ENCODE measurements at places on chromosomes 6 and 20.

- no peak for DNase-seq
These were observed 25.2 kb downstream of the RFPL4B start for GRCh38 chr6:112372226-112372806.

DNA sequence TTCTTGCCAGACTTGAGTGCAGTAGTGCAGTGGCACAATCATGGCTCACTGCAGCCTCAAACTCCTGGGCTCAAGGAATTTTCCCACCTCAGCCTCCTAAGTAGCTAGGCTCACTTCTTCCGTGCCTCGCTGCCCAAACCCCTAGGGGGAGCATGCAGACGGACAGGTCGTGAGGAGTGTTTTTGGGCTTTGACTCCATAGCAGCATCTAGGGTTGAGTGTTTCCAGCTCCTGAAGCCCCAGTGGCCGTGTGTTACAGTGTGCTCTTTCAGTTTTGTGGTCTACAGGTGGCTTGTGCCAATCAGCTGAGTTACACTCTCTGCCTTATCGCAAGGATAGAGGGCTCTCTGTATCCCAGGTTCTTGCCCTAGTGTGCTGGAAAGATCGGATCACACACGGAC is 33.4 kb downstream of the NCOA3 start:
- DNase-seq: no peak

- no peak for DNase-seq
These were observed 31.0 kb downstream of the DAAM2 start for GRCh38 chr6:39822846-39823815.

DNA sequence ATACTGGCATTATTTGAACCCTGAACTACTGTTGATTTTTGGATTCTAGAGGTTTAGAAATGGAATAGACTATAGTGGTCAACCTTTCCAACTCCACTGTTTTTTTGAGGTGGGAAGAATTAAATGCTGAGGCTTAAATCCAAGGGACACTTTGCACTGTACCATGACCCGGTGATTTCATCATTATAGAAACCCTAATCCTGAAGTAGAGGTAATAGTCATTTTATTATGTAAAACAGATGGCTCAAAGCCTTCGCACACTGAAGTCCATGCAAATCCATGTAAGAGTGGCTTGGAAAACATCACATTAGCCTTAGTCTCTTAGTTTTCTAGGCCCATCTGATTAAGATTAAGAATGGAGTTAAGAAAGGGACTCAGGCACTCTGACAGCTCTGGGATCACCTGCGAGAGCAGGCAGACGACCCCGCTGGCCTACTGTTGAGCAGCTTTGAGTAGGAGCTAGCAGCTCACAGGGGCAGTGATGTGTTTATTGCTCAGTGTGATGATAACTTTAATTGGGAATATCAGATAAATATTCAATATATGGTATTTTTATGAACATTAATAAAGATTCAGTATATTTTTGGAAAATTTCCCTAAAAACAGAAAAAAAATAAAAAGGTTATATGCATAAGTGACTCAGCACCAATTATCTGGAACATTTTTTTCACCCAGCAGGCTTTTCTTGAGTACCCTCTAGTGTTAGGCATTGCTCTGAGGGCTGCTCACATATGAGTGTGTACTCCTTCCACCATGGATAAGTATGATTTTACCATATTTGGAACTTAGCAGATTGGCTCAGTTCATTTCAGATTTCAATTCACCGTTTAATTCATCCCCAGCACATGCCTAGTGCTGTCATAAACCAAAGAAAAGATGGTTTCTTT is 13.4 kb downstream of the SLX4IP start:
- DNase-seq: no peak

GRCh38 chr20:46344488-46345162 is 36.3 kb upstream of the CDH22 start:
- no peak for DNase-seq

GRCh38 chr6:30781395-30781742 is 37.0 kb upstream of the IER3 start:
- no peak for DNase-seq

DNA sequence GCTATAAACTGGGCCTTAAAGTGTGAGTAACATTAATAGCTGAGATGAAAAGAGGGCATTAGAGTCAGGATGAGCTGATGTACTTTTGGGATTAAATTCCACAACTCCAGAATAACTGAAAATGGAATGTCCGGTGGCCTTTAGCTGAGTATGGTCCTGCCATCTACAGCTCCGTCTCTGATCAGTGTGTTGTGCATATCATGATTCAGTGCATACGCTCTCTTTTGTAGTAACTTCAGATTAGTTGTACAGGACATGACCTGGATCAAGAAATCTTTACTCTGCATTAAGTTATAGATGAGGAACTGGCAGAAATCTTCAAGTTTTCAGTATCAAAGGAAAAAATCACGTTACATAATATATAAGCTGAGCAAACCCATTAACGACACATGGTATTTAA is 92.4 kb downstream of the MTFR2 start:
- DNase-seq: no peak

GRCh38 chr20:48186915-48187314 is 401.6 kb upstream of the SULF2 start:
- no peak for DNase-seq

DNA sequence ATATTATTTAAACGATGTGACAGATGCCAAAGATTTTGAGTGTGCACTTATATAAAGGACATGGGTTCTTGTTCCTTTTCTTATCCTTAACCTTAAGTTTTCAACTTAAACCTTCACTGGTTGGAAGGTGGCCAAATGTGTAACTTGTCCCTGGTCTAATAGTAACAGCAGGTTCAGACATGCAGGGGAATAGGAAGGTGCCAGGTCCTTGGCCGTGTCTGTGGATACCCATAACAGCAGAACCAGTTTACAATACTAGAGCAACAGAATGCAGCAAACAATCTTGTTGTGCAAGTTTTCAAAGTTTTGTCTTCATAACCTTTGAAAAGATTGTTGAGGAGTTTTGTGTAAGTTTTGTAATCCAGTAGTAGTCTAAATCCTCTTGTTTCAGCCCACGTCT is 4.4 kb downstream of the MYB start:
- no peak for DNase-seq

- DNase-seq: peak; percentile 41
These were observed 93.3 kb upstream of the MARCKS start for GRCh38 chr6:113763876-113764275.

GRCh38 chr20:39645131-39645530 is 683.0 kb downstream of the DHX35 start:
- DNase-seq: no peak

DNA sequence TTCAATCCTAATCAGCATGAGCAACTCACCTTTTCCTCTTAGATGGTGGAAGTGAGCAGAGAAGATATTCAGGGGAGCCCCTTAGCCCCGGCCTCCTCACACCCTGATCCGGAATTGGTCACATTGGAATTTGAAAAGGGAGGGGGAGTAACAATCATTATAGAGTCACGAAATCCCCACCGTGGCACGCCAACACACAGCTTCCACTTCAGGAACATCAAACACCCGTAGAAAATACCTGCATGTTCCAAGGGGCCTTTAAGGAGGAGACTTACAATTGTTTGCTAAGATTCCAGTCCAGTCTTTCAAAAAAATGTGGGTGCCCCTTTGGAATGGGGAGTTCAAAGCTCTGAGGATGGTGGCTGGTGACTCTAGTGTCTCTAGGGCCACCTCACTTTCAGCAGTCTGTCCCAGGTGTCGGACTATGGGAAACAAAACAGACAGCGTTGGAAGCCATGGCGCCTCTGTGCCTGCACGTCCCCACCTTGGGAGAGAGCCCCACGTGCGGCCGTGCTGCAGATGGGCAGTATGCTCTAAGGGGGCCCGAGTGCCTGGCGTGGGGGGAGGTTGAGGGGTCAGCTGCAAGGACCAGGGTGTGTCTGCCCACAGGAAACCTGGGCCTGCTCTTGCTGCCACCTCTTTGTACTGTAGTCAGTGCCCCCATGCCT is 2.4 kb downstream of the CD93 start:
- DNase-seq: no peak

DNA sequence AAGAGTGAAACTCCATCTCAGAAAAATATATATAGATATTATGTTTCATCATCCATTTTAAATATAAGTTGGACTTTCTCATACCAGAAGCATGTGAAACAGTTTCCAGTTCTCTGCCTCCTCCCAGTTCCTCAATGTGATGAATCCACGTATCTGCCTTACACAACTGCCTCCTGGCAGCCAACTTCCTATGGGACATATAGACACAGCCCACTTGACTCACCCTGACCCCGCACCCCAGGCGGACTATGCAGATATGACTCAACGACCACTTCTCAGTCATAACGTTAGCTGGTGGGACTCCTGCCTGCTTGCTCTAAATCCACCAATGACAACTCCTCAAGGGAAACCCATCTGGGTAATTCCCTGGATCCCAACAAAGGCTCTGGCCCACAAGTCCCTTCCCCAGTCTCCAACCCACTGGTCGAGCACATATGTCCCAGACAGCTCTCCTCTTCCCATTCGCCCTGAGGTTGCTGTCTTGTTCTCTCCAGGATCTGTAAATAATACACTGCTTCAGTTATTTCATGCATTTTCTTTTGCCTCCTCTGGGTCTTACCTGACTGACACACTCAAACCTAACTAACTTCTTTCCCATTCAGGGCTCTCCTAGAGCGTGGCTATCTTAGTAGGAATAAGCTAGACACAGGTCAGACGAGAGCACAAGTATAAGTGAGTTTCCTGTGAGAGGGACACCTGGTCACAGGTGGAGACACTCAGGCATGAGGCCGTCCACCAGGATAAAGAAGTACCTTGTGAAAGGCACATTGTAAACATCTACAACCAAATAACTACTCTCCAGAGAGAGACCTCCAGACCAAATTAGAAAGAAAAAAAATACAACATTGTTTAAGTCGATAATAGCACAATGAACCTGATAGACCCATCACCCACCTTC is 548.5 kb downstream of the CD83 start:
- DNase-seq: peak; percentile 80

GRCh38 chr6:139062932-139063646 is 34.5 kb downstream of the ABRACL start:
- DNase-seq: no peak

DNA sequence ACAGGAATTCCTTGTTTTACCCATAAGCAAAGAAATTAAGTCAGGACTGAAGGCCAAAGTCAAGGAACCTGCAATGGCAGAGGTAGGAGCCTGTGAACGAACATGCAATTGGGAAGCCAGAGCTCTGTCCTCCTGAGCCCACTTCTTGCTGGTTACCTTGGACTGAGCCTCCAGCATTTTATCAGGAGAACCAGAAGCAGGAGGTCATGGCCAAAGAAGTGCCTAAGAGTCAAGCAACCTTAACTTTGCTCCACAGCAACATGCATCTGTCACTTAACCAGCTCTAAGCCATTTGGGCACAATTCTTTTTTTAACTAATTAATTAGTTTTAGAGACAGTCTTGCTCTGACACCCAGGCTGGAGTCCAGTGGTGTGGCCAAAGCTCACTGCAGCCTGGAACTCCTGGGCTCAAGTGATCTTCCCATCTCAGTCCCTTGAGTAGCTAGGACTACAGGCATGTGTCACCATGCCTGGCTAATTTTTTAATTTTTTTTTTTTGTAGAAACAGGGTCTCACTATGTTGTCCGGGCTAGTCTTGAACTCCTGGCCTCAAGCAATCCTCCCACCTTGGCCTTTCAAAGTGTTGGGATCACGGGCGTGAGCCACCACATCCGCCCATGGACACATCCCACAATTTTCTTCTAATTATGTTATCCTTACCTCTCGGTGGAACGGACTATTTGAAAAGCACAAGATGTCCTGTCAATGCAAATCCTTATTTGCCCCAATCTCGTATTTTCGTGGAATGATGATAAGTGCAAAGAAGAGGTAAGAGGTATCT is 334.2 kb downstream of the CD83 start:
- DNase-seq: no peak

DNA sequence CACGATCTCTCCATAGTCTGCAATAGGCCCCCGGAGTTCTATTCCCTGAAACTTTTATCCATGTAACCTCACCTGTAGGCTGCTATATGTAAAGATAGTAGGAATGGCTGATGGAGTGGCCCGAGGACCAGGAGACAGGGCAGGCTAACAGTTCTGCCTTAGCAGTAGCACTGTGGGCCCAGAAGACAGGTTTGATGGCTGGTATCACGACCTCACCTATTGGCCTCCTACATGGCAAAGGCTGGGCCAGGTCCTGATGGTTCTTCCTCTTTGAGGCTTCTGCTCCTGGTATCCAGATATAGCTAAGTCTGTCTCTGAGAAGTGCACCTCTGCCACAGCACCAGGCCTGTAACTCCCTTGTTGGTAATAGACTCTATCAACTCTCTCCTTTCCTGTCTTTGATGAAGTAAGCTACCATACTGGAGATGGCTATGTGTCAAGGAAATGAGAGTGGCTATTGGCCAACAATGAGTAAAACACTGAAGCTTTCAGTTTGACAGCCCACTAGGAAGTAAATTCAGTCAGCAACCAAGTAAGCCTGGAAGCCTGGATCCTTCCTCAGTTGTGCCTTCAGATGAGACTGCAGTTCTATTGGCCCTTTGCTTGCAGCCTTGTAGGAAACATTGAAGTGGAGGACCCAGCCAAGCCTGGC is 5.7 kb downstream of the SPEF1 start:
- DNase-seq: no peak

DNA sequence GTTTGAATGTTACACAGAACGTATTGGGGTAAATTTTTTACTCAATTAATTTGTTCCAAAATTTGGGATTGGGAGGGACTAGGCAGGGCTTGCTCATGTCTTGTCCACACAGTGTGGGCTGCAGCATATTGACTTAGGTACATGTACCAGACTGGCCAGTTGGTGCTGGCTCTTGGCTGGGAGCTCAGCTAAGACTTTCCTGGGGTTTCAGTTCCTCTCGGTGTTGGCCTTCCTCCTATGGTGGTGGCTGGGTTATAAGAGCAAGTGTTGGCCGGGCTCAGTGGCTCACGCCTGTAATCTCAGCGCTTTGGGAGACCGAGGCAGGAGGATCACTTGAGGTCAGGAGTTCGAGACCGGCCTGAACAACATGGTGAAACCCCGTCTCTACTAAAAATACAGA is 4.9 kb downstream of the CENPQ start:
- no peak for DNase-seq

DNA sequence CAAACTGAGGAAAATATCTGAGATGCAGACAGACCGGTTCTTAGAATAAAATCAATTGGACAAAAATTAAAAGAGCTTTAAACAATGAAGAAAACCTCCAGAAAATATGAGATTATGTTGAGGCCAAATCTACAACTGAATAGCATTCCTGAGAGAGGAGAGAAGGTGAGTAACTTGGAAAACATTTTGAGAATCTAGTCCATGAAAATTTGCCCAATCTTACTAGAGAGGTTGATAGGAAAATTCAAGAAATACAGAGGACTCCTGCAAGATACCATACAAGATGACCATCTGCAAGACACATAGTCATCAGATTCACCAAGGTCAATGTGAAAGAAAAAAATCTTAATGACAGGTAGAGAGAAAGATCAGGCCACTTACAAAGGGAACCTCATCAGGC is 437.7 kb upstream of the ADGRB3 start:
- no peak for DNase-seq

- DNase-seq: no peak
These were observed 500.9 kb downstream of the PREX1 start for GRCh38 chr20:48326868-48327267.

GRCh38 chr20:55205665-55206064 is 730.3 kb downstream of the DOK5 start:
- no peak for DNase-seq

- peak; percentile 77 for DNase-seq
These were observed 8.8 kb downstream of the DUSP15 start for GRCh38 chr20:31861385-31862156.

Measured in CD4-positive, alpha-beta T cell treated with Interferon gamma for 1 hour (primary cell).